ENCODE measurements at places on chromosomes 13 and 19. TPM values are rescaled to one million over a fixed set of nuclear protein-coding genes. Genes with fewer than 3 reads are reported as not detected.
A peak's percentile ranks its signal among the peaks of the same experiment; 100 is the strongest.

Gene TMEM161A
- total RNA-seq: 27.0 TPM

Gene ZNF792
- total RNA-seq: 3.8 TPM

Gene ZSCAN4
- not detected for total RNA-seq

Gene TMEM91
- 5.9 TPM for total RNA-seq

Gene CA11
- total RNA-seq: 14.2 TPM

- no peak for DNase-seq
Measured at GRCh38 chr19:16652854-16653253, 7.1 kb downstream of the SMIM7 start.

GRCh38 chr13:80477661-80478443, 136.9 kb upstream of the SPRY2 start:
- no peak for DNase-seq

DNA sequence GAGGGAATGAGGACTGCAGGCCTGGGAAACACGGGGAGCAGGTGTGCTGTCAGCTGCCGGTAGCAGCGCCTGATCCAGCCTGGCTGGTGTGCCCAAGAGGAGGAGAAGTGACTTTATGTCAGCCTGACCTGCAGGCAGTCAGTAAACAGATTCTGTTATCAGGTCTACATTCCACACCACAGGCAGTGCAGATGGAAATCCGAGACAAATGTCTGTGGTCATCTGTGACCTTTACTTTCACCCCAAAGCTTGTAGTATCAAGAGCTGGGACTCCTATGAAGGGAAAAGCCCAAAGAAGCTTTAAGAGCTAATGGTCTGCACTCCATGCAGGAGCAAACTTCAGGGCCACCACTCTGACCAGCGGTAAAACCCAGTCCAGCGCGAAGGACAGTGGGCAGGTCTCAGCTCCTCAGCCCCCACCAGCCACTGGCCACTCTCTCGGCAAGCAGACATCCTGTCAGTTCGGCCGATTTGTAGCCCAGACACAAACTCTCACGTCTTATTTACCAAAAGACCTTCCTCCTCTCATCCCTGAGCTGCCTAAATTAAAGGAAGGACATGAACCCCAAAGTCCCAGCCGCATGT, 7.7 kb downstream of the EPS15L1 start:
- no peak for DNase-seq

DNA sequence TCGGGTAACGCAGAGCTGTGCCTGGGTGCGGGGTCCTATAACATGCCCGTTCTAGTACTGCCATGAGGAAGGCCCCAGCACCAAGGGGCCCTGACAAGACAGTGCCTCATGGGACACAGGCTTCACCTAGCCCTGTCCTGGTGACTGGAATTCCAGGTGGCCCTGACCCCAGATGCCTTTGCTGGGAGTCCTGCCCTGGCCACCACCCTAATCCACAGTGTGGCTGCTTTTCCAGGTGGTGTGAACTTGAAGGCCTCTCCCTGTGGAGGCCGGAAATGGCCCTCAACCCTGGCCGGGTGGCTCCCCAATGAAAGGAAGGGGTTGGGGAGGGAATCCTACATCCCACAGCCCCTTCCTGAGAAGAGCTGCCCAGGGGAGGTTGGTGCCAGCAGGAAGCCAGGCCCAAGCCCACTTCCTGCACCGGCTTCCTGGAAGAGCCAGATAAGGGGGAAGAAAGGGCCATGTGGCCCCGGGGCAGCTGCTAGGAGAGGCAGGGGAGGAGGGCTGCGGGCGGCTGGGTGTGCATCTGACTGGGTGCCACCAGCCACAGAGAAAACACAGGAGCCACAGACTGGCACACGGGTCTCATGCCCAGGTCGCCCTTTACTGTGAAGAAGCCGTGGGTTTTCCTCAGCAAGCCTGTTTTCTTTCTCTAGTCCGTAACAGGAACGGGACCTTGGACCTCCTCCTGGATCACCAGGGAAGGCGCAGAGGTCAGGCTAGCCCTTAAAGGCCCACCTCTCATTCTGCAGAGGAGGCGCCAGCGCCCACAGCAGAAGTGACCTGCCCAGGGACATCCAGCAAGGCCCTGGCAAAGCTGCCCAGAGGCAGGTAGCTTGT, 4.7 kb downstream of the LSM4 start:
- DNase-seq: peak; percentile 54

DNA sequence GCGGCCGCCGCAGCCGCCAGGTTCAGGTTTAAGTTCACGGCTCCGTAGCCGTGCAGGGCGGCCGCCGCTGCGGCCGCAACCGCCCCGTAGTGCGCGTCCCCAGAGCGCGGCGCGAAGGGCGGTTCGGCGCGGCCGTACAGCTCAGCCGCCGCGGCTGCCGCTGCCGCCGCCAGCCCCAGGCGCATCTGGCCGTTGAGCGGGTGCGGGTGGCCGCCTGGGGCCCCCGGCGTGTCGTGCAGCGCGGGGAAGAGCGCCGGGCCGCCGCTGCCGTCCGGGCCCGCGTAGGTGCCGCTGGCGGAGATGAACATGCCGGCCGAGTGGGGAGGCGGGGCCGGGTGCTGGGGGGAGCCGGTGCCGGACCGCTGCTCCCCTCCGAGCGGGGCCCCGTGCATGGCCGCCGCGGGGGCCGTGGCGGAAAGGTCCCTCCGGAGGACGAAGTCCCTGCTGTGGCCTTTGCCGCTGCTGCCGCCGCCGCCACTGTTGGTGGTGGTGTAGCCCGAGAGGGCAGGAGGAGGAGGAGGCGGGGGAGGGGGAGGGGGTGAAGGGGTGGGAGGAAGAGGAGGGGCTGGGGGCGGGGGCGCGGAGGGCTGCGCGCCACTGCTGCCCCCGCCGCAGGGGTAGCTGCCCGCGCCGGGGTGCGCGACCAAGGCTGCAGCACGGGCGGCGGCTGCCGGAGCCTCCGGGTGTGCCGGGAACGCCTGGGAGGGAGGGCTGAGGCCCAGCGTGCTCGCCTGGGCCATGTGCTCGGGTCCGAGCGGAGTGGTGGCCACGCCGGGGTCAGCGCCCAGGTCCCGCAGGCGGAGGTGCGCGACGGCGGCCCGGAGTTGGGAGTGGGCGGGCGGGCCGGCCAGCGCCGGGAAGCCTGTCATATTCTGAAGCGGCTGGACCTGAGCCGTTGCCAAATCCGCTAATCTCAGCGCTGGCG, 654 bp downstream of the ZIC5 start:
- no peak for DNase-seq

DNA sequence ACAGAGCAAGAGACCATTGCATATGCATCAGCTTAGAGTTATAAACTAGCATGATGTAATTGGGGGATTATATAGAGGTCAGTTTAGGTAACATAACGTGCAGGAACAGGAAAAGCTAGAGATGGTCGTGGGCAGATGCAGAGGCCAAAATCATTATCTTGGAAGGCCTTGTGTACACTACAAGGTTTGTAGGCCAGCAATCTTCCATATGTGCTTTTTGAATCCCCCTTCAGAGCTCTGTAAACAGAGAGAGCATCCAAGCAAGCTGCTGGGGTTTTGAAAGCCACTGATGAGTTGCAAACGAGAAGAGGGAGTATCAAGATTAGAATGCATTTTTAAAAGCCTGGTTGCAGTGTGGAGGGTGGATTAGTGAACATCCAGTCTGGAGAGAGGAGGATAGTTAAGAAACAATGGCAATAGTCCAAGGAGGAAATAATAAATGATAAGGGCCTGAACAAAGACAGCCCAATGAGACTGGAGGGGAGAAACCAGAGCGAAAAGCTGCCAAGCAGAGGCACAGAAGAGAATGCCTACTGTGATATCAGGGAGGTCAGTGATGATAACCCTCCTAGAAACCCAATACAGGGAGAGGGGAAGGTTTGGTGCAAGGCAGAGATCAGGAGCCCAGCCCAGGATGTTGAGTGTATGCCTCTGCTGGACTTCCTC, 109.6 kb downstream of the ZAR1L start:
- no peak for DNase-seq

- peak; percentile 13 for DNase-seq
Measured at GRCh38 chr19:33224694-33225457, 774 bp downstream of the SLC7A10 start.

DNA sequence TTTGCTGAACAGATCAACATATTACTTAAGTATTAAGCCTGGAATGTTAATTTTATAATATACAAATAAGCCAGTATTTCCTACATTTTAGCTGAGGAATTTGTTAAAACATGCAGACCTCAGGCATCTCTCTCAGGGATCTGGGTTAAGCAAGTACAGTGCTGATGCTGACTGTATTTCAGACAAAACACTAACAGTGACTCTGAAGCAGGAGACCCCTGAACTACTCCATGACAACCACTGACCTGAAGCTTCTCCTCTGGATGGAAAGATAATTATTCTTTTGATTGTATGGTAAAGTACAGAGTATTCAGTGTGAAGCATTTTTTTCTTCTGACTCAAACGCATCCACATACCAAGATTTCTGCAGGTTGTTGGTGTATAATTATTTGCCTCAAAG, 680.8 kb downstream of the LIG4 start:
- no peak for DNase-seq

All from right cardiac atrium (tissue), 5 donors.